ENCODE measurements at places on chromosomes 5 and 9. TPM values are rescaled to one million over a fixed set of nuclear protein-coding genes. Genes with fewer than 3 reads are reported as not detected.

SEC61B gene
- total RNA-seq: 84.0 TPM

DIRAS2 gene
- total RNA-seq: not detected

GPR150 gene
- 0.39 TPM for total RNA-seq

GRXCR2 gene
- not detected for total RNA-seq

OR5C1 gene
- not detected for total RNA-seq

GDNF gene
- total RNA-seq: 0.81 TPM

NAIF1 gene
- total RNA-seq: 9.6 TPM

FAM81B gene
- not detected for total RNA-seq

LCN10 gene
- 11.8 TPM for total RNA-seq

NOL6 gene
- total RNA-seq: 21.4 TPM

RPL37 gene
- 64.0 TPM for total RNA-seq

NME5 gene
- total RNA-seq: 1.3 TPM

MZB1 gene
- total RNA-seq: not detected

SMIM33 gene
- not detected for total RNA-seq

OR13F1 gene
- not detected for total RNA-seq

TSLP gene
- total RNA-seq: 2.0 TPM

FBXL7 gene
- total RNA-seq: 22.1 TPM

MLANA gene
- not detected for total RNA-seq

PHYKPL gene
- total RNA-seq: 40.2 TPM

BTNL8 gene
- total RNA-seq: not detected

RNF180 gene
- total RNA-seq: 24.9 TPM

DAP gene
- total RNA-seq: 21.8 TPM

RGS7BP gene
- 1.5 TPM for total RNA-seq

PLAC8L1 gene
- not detected for total RNA-seq

CDH12 gene
- not detected for total RNA-seq

PLPP6 gene
- 5.4 TPM for total RNA-seq

USP20 gene
- 28.3 TPM for total RNA-seq

IL5 gene
- total RNA-seq: not detected

CEMIP2 gene
- 18.2 TPM for total RNA-seq

MARCHF11 gene
- not detected for total RNA-seq

ZER1 gene
- 65.2 TPM for total RNA-seq

SH2D3C gene
- 12.1 TPM for total RNA-seq

AFAP1L1 gene
- total RNA-seq: 20.6 TPM

ZCCHC7 gene
- 23.5 TPM for total RNA-seq

ADRB2 gene
- 3.8 TPM for total RNA-seq

CNTFR gene
- total RNA-seq: 2.3 TPM

FOXD4L3 gene
- not detected for total RNA-seq

SLIT3 gene
- total RNA-seq: 32.1 TPM

SLCO4C1 gene
- total RNA-seq: 0.12 TPM

All from gastroesophageal sphincter (tissue), 4 donors.